ENCODE measurements at places on chromosomes 13 and 19. TPM values are rescaled to one million over a fixed set of nuclear protein-coding genes. Genes with fewer than 3 reads are reported as not detected.

KLK6 gene
- not detected for polyA plus RNA-seq

ABHD17A gene
- 166 TPM for polyA plus RNA-seq

ANGPTL8 gene
- not detected for polyA plus RNA-seq

SCAF1 gene
- polyA plus RNA-seq = not detected

CPAMD8 gene
- 0.03 TPM for polyA plus RNA-seq

PRR22 gene
- not detected for polyA plus RNA-seq

MAP2K7 gene
- 2.5 TPM for polyA plus RNA-seq

ATP8B3 gene
- 2.1 TPM for polyA plus RNA-seq

PSG6 gene
- not detected for polyA plus RNA-seq

TMEM38A gene
- polyA plus RNA-seq = 2.7 TPM

ATP1A3 gene
- polyA plus RNA-seq = 1.6 TPM

ADAMTS10 gene
- 0.42 TPM for polyA plus RNA-seq

SRRM5 gene
- 0.52 TPM for polyA plus RNA-seq

SLC8A2 gene
- polyA plus RNA-seq = not detected

ATP7B gene
- polyA plus RNA-seq = 0.59 TPM

LGALS14 gene
- polyA plus RNA-seq = 0.73 TPM

DZIP1 gene
- not detected for polyA plus RNA-seq

TMEM238 gene
- 0.42 TPM for polyA plus RNA-seq

TRIM28 gene
- polyA plus RNA-seq = 34.5 TPM

DENND1C gene
- polyA plus RNA-seq = 36.9 TPM

ZAR1L gene
- polyA plus RNA-seq = not detected

SERP2 gene
- 2.0 TPM for polyA plus RNA-seq

PSG2 gene
- not detected for polyA plus RNA-seq

ZNF8 gene
- 0.33 TPM for polyA plus RNA-seq

ZNF729 gene
- not detected for polyA plus RNA-seq

ZNF667 gene
- polyA plus RNA-seq = 2.5 TPM

DCLK1 gene
- not detected for polyA plus RNA-seq

NXNL1 gene
- not detected for polyA plus RNA-seq

C5AR1 gene
- polyA plus RNA-seq = 0.22 TPM

ADGRE1 gene
- polyA plus RNA-seq = 2.0 TPM

PTH2 gene
- not detected for polyA plus RNA-seq

PAK4 gene
- 1.3 TPM for polyA plus RNA-seq

ZNF492 gene
- polyA plus RNA-seq = 0.14 TPM

CADM4 gene
- not detected for polyA plus RNA-seq

SLC25A41 gene
- not detected for polyA plus RNA-seq

PDX1 gene
- not detected for polyA plus RNA-seq

DMKN gene
- polyA plus RNA-seq = 0.74 TPM

PRR36 gene
- polyA plus RNA-seq = not detected

PSG11 gene
- not detected for polyA plus RNA-seq

FUT6 gene
- polyA plus RNA-seq = not detected

RNF17 gene
- not detected for polyA plus RNA-seq

PSG3 gene
- not detected for polyA plus RNA-seq

CEACAM16 gene
- not detected for polyA plus RNA-seq

SPIB gene
- polyA plus RNA-seq = not detected

ZNF284 gene
- 0.57 TPM for polyA plus RNA-seq

SERTAD3 gene
- 3.1 TPM for polyA plus RNA-seq

NLRP11 gene
- polyA plus RNA-seq = not detected

FUT2 gene
- not detected for polyA plus RNA-seq

TMEM86B gene
- 0.83 TPM for polyA plus RNA-seq

ZGLP1 gene
- not detected for polyA plus RNA-seq
